ENCODE measurements at places on chromosomes 1 and 21. TPM values are rescaled to one million over a fixed set of nuclear protein-coding genes. Genes with fewer than 3 reads are reported as not detected.

GRCh38 chr1:248817065-248817464, 8.7 kb downstream of the SH3BP5L start:
- no peak for DNase-seq

The SH2D1B gene
- 0.06 TPM for total RNA-seq

The ESRRG gene
- total RNA-seq = 0.72 TPM

The GPR25 gene
- not detected for total RNA-seq

- no peak for DNase-seq
Observed at GRCh38 chr1:208756339-208756981, 512.3 kb upstream of the PLXNA2 start.

GRCh38 chr1:98468111-98468717, 193.3 kb upstream of the SNX7 start:
- peak; percentile 49 for DNase-seq

- no peak for DNase-seq
Observed at GRCh38 chr1:32112806-32113375, 5.0 kb downstream of the KPNA6 start.

GRCh38 chr1:30515755-30516484, 207.5 kb downstream of the MATN1 start:
- no peak for DNase-seq

DNA sequence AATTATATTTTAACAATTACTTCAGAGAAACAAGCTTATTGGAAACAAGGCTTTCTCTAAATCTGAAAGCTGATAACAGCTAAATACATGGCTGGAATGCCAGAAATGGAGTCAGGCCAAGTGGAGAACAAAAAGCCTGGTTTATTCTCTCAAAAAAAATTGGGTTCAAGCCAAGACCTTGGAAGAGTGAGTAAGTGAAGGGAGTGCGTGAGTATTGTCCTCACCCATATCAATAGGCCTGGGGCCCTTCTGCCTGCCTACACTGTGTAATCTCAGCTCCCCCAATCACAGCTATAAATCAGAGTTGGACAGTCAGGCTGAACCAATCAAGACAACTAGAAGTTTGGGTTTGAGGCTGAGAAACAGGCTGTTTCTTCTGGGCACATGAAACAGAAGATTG, 7.4 kb downstream of the KYAT3 start:
- peak; percentile 49 for DNase-seq

GRCh38 chr1:161046605-161047228, 940 bp upstream of the USF1 start:
- no peak for DNase-seq
